ENCODE measurements at places on chromosomes 6 and 20.

- DNase-seq, result no peak
These were observed 126.5 kb upstream of the QKI start for GRCh38 chr6:163288066-163288465.

- DNase-seq, result no peak
These were observed 70.2 kb upstream of the SLC22A1 start for GRCh38 chr6:160051390-160051789.

DNA sequence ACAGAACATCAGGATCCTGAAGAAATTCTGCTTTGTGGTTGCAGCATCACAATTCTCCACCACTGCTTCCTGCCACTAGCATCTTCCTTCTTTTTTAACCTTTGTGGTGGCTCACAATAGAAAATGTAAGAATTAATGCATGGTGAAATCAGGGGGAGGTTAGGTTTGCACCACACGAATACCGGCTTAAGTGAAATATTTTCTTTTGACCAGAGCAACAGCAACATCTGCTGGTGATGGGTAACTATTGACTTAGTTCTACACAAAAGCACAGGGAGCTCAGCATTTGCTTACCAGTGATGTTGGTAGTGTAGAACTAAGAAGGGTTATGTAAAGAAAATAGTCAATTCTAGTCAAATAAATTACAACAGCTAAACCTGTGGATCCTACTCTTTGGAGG lies 280.5 kb downstream of the SYNE1 start:
- DNase-seq, result no peak

DNA sequence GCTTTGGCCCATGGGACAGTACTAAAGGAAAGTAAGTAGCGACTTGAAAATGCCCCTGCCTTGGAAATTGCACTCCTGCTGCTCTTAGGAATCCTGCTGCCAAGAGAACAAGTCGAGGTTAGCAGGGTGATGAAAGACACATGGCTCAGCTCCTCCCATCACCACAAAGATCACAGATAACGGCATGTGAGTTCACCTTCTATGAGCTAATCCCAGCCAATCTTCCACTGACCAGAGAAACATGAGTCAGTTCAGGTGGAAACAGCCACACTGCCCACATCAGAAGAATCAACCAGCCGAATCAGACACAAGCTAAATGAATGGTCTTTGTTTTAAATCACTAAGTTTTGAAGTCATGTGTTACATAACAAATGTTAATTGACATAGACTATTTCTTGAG lies 106.3 kb downstream of the PRKN start:
- no peak for DNase-seq

GRCh38 chr6:33430991-33431879 lies 11.4 kb downstream of the SYNGAP1 start:
- DNase-seq, result no peak

- no peak for DNase-seq
These were observed 7.9 kb downstream of the RPS6KA2 start for GRCh38 chr6:166618866-166619761.

- no peak for DNase-seq
These were observed 164.5 kb downstream of the CDH4 start for GRCh38 chr20:61416546-61416945.

DNA sequence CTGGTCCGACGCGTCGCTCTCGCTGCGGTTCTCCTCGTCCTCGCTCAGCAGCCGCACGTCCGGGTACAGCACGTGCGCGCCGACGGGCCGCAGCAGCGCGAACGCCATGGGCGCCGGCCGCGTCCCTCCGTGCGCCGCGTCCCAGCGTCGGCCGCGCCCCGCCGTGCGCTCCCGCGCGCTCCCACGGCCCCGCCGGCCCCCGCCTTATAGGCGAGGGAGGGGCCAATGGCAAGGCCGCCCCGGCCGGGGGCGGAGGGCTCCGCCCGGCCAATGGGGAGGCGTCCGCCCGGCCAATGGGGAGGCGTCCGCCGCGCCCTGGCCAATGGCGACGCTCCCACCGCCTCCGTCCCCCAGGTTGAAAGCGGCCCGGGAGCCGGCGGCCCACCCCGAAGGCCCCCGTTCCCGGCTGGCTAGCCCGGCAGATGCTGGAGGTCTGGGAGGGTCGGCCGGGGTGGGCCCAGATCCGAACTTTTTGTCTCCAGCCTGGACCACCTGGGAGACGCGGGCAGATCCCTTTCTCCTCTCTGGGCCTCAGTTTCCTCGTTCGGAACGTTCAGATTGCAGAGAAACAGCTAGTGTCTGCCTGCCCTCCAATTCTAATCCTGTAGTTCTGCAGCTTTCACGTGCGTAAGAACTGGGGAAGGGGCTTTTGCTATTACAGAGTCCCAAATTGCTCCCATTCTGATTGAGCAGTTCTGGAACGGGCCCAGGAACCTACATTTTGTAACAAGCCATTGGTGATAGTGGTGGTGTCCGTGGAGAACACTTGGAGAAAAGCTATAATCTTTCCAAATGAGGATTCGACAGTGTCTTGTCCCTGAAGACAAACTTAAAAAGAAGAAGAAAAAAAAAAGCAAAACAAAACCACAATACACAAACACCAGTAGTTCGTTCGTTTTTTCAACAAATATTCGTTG lies at the start of gene TCF15:
Gene TCF15, minus strand, starts transcription at position 180 of the 917 bp plus-strand sequence. Its CDS starts 72 bp downstream, at position 108.
- peak; percentile 61 for DNase-seq

- no peak for DNase-seq
These were observed 117.5 kb downstream of the HAO1 start for GRCh38 chr20:7822772-7823171.

- no peak for DNase-seq
These were observed 91.6 kb upstream of the RIPOR2 start for GRCh38 chr6:25027221-25027916.

GRCh38 chr6:49551078-49551865 lies 804 bp downstream of the C6orf141 start:
- DNase-seq, result peak; percentile 50

GRCh38 chr6:74976701-74977100 lies 229.2 kb downstream of the COL12A1 start:
- no peak for DNase-seq

GRCh38 chr6:80363501-80364122 lies 257.1 kb downstream of the BCKDHB start:
- no peak for DNase-seq

GRCh38 chr6:125846292-125847024 lies 55.7 kb downstream of the NCOA7 start:
- DNase-seq, result no peak

DNA sequence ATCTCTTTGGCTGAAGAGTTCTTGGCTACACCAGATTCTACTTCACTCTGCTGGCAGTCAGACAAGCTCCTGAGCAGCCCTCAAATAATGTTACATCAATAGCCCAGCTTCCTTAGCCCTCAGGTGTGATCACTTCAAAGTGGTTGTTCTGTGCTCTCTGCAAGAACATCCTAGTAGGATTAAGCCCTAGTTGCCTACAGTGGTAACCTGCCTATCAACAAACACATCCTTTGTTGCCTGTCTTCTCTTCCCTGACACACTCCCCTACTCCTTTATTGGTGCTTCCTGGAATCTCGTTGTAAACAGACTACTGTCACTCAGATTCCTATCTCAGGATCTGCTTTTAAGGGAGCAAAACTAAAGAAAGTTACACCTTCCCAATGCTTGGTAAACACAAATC lies 45.1 kb upstream of the TASP1 start:
- no peak for DNase-seq

- no peak for DNase-seq
These were observed 16.7 kb upstream of the LMBRD1 start for GRCh38 chr6:69813508-69813907.

DNA sequence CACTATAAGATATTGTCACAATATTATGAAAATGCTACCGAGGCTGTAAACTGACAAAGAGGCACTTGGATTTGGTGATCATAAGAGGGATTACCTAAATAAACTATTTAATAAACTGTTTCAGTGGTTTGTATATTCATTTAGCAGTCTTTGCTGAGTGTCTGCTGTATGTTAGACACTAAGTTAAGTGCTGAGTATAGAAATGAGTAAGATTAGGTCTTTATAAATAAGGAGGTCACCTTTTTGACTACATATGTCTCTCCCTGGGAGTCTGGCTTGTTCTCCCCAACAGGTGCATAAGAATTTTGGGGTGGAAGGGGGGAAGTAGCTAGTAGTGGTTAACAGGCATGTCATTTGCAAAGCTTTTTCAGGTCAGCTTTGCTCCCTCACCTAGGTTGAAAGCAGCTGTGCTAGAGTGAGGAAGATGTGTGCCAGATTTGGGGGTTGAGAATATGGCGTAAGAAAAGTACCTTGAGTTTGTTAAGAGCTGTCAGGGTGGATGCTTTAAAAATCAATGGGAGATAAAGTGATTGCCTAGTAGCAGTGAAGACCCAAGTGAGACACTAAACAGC lies 246.3 kb downstream of the ZFAND3 start:
- DNase-seq, result no peak

DNA sequence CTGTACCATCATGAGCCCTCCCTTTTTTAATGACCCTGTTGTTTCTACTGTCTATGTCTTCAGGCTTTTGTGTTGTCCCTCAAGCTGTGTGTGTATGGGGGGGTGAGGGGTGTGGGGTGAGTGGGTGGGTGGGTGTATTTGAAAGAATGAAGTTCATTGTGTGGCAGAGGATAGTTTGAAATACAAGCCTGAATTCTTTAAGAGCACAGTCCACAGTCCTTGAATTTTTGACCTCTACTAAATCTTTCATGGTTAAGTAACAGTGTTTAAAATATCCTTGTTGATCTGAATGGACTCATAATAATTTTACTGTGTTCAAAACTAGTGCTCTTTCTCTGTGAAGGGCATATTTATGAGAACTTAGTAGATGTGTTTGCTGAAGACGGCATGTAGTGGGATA lies 10.0 kb downstream of the MRAP2 start:
- no peak for DNase-seq

DNA sequence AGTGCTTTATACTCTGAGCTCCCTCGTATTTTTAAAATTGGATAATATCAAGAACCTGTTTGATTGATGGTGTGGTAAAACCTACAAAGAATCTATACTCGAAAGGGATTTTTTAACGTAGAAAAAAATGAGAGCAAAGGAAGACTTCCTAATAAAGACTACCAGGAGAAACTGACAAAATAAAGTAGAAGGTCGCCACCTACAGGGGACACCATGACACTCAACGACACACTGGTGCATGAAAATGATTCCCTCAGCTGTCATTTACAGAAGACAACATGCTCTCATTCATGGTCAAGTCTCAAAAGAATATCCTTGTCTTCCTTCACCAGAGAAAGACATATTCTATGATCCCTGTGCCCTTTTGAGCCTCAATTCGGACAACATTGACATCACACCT lies 10.1 kb upstream of the NHSL1 start:
- DNase-seq, result no peak

- DNase-seq, result no peak
These were observed 2.0 kb downstream of the MYB start for GRCh38 chr6:135183002-135183531.

GRCh38 chr6:73264446-73264845 lies 1.4 kb upstream of the KHDC1 start:
- DNase-seq, result no peak

DNA sequence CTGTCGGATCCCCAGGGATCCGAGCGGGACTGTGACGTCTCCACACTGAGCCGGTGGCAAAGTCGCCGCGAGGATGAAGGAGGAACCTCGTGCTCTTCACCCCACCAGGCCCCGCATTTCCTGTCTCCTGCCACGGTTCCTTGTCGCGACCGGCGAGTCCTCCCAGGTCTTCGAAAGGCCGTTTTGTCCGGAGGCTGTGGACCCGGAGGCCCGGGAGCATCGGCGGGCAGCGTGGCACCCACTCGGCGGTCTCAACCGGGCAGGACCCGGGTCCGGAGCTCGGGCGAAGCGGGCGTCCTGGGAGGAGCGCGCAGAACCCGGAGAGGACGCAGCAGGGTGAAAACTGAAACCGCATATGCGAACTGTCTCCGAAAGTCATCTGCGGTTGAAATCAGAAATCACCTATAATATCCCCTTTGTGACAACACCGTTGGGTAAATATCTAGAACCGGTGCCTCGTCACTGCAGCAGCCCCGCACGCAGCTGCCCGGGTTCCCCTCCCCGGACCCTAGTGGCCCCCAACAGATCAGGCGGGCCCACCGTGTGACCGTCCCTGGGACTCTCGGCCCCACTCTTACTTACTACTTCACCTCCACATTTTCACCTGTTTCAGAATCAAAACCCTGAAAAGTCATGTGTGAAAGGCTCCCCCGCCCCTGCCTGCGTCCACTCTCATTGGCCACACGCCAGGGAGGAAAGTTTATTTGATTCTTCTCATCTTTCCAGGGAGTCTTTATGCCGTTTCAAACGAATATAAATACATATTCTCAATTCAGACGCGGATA lies 3.1 kb upstream of the ULBP2 start:
- DNase-seq, result no peak

GRCh38 chr6:3356824-3357420 lies 98.2 kb downstream of the PSMG4 start:
- DNase-seq, result no peak

DNA sequence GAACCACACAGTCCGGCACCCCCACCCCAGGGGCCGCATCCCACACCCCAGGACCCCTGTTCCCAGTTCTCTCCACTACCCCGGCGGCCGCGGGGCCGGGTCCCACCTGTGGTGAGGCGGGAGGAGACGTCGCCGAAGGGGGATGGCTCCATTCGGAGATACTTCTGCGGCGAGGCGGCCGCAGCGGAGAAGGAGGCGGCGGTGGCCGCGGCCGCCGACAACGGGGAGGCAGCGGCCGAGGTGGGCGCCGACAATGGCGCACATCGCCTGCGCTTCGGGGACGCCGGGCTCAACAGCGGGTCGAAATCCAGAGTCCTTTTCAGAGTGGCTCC lies 723 bp downstream of the AKIRIN2 start:
- peak; percentile 4 for DNase-seq
